ENCODE measurements at places on chromosomes 4 and X.

GRCh38 chr4:100547541-100548199 lies 29.8 kb upstream of the EMCN start:
- no peaks in the 10 kb centered on the region for H3K36me3 ChIP-seq
- H3K27ac ChIP-seq = no peak overlapping the region
- no peaks in the 10 kb centered on the region for H3K27me3 ChIP-seq
- H3K4me1 ChIP-seq = no peaks in the 10 kb centered on the region
- no peak overlapping the region for H3K4me3 ChIP-seq

DNA sequence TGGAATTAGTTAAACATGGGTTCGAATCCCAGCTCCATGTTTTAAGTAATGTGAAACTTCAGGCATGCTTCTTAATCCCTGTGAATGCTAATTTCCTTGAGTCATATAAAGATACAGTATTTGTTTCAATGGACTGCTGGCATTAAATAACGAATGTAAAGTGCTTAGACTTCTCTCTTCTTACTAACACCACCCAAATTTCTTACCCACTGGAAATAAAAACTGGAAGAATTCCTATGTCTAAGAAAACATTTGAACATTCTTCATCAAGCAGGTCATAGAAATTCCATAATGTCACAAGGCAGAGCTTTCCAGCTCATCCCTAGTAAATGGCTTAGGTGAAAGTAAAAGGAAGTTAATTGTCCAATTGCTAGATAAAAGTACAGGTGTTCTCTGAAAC lies 172.5 kb downstream of the ANK2 start:
- no peak overlapping the region for H3K27ac ChIP-seq
- no peak overlapping the region for H3K4me3 ChIP-seq
- no peaks in the 10 kb centered on the region for H3K36me3 ChIP-seq
- no peaks in the 10 kb centered on the region for H3K27me3 ChIP-seq
- H3K4me1 ChIP-seq = no peaks in the 10 kb centered on the region

GRCh38 chr4:74527049-74527448 lies 82.1 kb downstream of the AREG start:
- no peak overlapping the region for H3K27ac ChIP-seq
- DNase-seq = no peak
- no peaks in the 10 kb centered on the region for H3K36me3 ChIP-seq
- no peak overlapping the region for H3K4me3 ChIP-seq

DNA sequence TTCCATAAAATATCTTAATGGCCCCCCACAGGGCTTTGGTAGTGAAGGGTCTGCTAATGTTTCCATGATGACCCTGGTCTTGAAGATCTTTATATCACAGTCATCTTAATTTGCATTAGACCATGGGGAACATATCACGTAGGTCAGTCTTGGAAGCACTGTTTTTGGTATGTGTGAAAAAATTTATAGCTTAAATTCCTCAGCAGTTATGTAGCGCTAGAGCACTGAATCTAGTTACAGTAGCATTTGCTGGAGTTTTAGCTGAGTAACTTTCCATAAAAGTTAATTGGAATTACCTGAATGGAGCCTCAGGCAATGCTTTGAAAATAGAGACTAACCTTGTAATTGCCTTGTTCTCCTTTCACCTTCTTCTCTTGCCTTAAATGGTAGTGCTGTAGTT lies 648.8 kb downstream of the IQCM start:
- no peak overlapping the region for H3K27ac ChIP-seq
- H3K4me1 ChIP-seq = no peaks in the 10 kb centered on the region
- H3K36me3 ChIP-seq = no peaks in the 10 kb centered on the region
- no peak for DNase-seq

Measured in CD4-positive, alpha-beta T cell (primary cell).